ENCODE measurements at places on chromosomes 3 and 15.

DNA sequence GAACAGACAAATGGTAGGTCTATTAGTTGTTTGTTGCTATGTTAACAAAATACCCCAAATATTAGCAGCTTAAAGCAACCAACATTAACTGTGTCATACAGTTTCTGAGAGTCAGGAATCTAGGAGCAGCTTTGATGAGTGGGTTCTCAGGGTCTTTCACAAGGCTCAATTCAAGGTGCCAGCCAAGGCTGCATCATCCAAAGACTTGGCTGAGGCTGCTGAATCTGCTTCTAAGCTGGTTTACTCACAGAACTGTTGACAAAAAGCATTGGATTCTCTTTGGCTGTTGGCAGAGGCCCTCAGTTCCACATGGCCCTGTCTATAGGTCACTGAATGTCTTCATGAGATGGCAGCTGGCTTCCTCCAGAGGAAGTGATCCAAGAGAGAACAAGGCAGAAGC lies 40.3 kb upstream of the TSC22D2 start:
- no peak for DNase-seq

- DNase-seq = no peak
These were observed 483.2 kb upstream of the SGO1 start for GRCh38 chr3:20669184-20669583.

- DNase-seq = no peak
These were observed 173.9 kb downstream of the MEIS2 start for GRCh38 chr15:36926427-36926825.

- peak; percentile 92 for DNase-seq
These were observed at the start of gene CHRNA5 for GRCh38 chr15:78565097-78565950. CHRNA5 (plus strand) TSS chr15:78565520; CDS start chr15:78565720, 200 bp downstream.

- no peak for DNase-seq
These were observed 770.2 kb upstream of the ALCAM start for GRCh38 chr3:104596551-104596950.

GRCh38 chr3:170734043-170734734 lies 135.8 kb downstream of the RPL22L1 start:
- no peak for DNase-seq

DNA sequence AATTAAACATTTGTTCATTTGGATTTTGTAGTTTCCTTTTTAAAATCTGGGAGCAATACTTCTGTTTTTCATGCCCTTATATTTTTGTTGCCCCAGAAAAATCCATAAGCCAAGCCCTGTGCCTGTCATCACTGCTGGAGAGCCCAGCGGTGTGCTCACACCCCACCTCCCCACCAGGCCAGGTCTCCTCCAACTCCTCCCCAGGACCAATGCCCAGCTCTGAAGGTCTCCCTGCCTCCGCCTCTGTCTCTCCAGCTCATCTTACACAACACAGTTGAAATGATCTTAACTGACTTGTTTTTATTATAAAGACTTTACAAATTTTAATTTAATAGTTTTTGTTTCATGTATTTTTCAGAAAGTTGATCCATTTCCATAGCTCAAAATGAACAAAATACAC lies 66.4 kb downstream of the RHCG start:
- no peak for DNase-seq

DNA sequence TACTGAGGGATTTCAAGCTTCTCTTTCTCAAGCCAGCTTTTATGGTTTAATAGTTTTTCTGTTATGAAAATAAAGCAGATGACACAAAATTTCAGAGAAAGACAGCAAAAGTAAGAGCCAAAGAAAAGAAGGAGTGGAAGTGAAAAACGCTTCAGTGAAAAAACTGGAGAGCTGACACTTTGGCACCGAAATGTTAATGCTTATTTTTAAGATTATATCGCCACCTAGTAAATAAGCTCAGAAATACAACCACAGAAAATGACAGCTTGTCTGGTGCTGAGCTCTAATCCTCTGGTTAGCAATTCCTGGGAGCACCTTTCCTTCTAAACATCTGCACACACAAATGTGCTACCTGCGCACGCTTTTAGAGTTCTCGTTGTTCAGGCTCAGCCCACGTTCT lies 101.6 kb downstream of the ZPLD1 start:
- no peak for DNase-seq

- DNase-seq = no peak
These were observed 101.5 kb upstream of the TGFBR2 start for GRCh38 chr3:30504939-30505338.

DNA sequence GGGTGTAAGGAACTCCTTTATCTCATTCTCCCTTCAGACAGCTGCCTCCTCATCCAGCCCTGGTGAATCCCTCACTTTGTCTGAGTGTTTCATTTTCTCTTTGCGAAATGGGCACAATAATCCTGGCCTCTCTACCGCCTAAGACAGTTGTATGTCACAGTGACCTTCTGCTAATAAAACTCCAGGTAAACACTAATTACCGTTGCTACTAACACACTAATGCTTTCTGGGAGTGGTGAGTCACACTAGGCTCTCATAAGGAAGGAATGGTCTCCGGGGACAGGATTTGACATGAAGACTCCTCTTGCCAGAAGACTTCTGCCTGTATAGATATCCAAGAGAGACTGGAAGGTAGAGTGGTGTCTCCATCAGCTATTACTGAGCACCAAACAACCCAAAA lies 71.7 kb upstream of the SNRK start:
- DNase-seq = no peak

DNA sequence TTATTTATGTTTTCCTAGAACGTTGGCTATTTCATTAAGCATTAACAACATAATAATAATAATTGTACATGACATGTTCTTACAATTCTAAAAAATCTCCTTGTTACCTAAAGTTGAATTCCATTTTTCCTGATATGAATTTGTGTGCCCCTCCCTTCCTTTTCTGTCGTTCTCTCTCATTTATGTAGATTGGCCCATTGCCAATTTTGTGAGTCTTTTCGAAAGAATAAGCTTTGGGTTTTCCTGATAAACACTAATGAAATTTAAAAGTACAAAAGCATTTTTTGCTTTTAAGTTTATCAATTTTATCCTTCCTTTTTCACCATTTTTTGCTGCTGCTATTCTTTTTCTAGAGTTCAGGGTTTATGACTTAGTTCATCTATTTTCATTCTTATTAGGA lies 44.9 kb downstream of the PRR23E start:
- DNase-seq = no peak

Data from activated CD4-positive, alpha-beta T cell treated with anti-CD3 and anti-CD28 coated beads for 24 hours (primary cell).